Tongue (tissue), 3 donors: ENCODE measurements at places on chromosomes 4 and X. TPM values are rescaled to one million over a fixed set of nuclear protein-coding genes. Genes with fewer than 3 reads are reported as not detected.

HSFX2 gene
- total RNA-seq = not detected

ZNF827 gene
- 25.7 TPM for total RNA-seq

MAGEE1 gene
- 2.7 TPM for total RNA-seq

STS gene
- 8.2 TPM for total RNA-seq

RNF175 gene
- 3.8 TPM for total RNA-seq

MAGEA8 gene
- total RNA-seq = not detected

MEPE gene
- total RNA-seq = not detected

SLC35A2 gene
- 11.1 TPM for total RNA-seq

HGFAC gene
- not detected for total RNA-seq

CCDC158 gene
- total RNA-seq = 0.51 TPM

NKX3-2 gene
- total RNA-seq = 1.4 TPM
